ENCODE measurements at places on chromosomes 5 and 9. TPM values are rescaled to one million over a fixed set of nuclear protein-coding genes. Genes with fewer than 3 reads are reported as not detected.
A peak's percentile ranks its signal among the peaks of the same experiment; 100 is the strongest.

The EXD3 gene
- total RNA-seq = 10.6 TPM

- DNase-seq = peak; percentile 70
Observed at GRCh38 chr5:38598994-38599617, 42.7 kb upstream of the LIFR start.

- no peak for DNase-seq
Observed at GRCh38 chr9:35731415-35732184, 395 bp downstream of the TLN1 start.

GRCh38 chr5:80141681-80142080 is 106.5 kb downstream of the THBS4 start:
- no peak for DNase-seq

The NR2F1 gene
- 23.5 TPM for total RNA-seq

The PCDH12 gene
- total RNA-seq = 0.15 TPM

The PTPRD gene
- not detected for total RNA-seq

DNA sequence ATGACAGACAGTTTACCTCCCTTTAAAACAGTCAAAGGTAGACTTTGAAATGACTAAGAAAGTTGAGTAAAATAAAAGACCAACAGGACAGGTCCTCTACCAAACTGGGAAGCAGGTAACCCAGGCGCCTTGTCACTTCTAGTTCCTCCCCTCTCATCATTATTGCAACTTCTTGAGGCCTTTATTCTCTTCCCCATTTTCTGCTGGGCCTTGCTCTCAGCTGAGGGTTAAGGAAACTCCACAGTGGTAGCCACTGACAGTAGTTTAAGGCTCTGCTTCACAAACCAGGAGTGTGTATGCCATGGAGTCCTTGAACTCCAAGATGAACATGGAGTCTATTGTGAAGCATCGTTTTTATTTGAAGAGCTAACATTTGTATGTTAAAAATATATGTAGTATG is 36.9 kb upstream of the TCERG1 start:
- no peak for DNase-seq

DNA sequence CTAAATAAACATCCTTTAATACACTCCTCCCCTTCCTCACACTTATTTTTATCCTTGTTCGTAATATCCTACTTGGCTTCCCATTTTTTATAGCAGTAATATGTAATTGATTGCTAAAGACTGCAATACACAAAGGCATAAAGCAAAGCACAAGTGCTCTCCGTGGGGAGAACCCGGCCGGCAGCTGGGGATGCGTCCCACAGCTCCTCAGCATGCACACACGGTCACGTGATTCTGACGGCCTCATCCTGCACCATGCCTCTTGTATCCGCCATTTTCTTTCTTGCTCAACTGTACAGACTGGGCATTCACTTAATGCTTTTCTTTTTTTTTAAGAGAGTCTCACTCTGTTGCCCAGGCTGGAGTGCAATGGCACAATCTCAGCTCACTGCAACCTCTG is 2.8 kb downstream of the BRD3OS start:
- no peak for DNase-seq

- no peak for DNase-seq
Observed at GRCh38 chr5:159121061-159121460, 21.3 kb upstream of the EBF1 start.

DNA sequence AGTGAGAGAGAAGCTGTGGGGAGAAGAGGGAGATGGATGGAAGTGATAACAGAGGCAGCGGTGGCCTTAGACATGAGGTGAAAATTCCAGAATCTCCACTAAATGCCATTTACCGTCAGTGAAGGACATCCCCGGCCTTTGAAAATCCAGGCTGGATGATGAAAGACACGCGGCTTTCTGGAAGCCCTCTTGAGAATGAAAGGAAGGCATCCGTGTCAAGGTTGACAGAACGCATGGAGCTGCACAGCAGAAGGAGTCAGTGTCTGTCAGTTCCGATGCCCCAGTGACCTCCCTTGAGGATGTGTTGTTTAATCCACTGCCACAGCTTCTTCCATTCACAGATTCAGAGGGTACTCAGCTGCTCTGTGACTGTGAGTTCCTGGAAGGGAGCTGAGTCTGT is 114.9 kb downstream of the ICE1 start:
- DNase-seq = no peak

The HK3 gene
- not detected for total RNA-seq

DNA sequence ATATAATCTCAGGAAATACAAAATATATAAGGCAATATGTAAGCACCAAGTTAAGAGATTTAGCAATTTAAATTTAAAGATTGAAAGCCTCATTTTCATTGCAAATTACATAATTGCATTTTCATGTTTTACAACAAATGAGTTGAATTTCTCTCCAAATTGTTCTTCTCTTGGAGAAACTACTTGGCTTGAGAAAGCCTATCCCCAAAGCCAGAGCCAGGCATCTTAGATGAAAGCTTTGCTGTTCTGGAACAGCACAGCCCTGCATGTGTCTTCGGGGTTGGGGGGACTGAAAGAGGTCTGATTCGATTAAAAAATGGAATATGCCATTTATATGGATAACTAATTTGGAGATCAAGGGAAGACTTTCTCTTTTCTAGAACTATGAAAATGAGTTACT is 212.0 kb downstream of the PARP8 start:
- DNase-seq = no peak

DNA sequence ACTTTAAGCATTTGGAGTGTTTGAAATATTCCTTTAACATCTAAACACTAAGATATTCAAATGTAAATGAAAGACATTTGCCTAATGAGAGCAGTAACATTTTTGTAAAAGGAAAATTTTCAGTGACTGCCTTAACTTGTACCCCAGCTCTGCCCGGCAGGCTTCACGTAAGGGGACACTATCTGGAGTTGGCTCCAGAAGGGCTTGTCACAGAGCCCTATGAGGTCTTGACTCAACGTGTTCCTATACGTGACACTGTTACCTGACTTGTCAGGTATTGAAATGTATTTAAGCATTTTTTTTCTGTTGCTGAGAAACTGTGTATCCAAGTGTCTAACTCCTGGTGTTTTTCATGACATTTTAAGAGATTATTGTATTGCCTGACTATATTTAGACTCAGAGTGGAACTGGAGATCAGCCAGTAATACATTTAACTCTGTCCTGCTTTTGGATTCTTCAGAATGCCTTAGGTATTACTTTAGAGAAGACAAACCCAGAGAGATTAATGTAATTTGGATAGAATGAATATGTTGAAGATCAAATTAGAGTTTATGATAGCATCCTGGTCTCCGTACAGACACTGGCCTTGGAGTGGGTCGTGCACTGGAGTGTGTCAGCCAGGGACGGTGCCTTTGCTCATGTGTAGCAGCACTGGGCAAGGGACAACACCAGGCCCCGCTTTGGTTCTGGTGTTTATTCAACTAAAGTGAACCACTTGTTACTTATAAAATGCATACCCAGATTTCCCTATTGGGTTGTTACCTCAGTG is 34.6 kb upstream of the PHF2 start:
- no peak for DNase-seq

- no peak for DNase-seq
Observed at GRCh38 chr9:107390778-107391177, 98.8 kb downstream of the KLF4 start.

The MCIDAS gene
- not detected for total RNA-seq

- DNase-seq = no peak
Observed at GRCh38 chr5:74787424-74787823, 20.4 kb downstream of the NSA2 start.

- DNase-seq = no peak
Observed at GRCh38 chr5:157030692-157031091, 28.2 kb downstream of the HAVCR1 start.

DNA sequence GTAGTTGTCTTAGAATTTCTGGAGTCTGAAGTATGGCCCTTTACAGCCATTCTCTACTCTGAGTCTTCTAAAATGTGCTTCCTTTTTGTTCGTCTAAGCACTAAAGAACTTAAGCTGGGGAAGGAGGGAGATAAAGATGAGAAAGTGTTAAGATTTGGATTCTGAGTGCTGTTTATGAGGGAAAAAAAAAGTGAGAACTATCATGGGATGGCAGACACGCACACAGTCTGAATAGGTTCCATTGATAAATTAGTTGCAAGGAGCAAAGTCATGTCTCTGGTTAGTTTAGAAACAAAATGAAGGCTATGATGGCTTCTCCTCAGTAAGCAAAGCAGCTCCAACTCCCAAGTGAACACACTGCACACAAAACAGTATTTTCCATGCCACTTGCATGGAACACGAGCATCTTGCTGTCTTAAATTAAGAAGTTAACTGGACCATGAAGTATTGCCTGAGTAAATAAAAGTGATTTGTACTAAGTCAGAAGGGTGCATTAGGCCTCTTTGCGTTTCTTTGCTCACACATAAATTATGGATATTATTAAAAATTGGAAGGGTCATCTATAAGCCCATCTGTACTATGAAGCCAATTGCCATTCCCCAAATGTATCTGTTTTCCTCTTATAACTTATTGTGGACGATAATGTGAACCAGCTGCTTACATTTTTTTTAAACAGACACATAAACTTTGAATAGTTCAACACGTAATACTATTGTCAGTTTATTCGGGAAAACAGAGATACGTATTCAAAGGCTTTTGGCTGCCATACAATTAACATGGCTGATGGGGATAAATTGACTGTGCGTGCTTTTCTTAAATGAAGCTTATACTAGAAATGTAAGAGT is 199.3 kb downstream of the SGCD start:
- DNase-seq = no peak

DNA sequence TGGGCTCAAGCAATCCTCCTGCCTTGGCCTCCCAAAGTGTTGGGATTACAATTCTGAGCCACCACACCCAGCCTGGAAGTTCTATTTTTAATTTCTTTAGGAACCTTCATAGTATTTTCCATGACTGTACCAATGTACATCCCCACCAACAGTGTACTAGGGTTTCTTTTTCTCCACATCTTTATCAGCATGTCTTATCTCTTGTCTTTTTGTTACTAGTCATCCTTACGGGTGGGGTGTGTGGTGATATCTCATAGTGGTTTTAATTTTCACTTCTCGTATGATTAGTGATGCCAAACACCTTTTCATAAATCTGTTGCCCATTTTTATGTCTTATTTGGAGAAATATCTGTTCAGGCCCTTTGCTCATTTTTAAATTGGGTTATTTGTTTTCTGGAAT is 123.0 kb upstream of the MEF2C start:
- no peak for DNase-seq

The SHISAL2B gene
- not detected for total RNA-seq

GRCh38 chr5:55601204-55601618 is 66.4 kb upstream of the PLPP1 start:
- DNase-seq = peak; percentile 93

GRCh38 chr9:12993466-12993865 is 218.6 kb downstream of the LURAP1L start:
- DNase-seq = no peak

DNA sequence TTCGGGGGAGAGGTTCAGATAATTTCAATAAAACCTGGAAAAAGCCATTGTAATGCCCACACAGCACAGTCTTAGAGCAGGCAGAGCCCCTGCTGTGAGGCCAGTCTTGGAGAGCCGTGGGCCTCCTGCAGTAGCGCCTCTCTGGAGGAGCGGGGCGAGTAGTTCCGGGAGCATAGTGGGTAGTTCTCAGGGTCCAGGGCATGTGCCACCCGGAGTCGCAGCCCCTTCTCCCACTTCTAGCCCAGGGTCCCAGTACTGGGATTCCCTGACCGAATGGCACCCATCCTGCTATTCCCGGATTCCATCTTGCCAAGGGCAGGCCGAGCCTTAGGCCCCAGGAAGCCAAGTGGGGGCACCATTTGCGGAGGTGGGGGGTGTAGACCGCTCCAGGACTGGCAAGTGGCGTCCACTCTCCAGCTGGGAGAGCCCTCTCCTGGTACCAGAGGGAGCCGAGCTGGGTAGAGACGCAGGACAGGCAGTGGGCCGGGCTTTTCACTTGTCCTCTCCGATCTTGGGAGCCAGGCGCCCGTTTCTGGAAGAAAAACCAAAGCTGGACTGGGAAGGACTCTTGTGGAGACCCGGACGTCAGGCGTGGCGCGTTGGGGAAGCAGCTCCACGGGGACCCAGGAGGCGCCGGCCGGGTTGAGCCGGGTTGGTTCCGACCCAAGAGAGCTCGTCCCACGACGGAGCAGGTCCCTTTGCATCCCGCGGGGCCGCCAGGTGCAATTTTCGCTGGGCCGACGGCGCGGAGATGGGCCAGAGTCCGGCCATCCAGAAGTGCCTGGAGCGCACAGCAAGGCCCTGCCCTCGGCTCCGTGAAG is 12.1 kb downstream of the PROP1 start:
- DNase-seq = no peak

- no peak for DNase-seq
Observed at GRCh38 chr9:14535161-14535955, 157.9 kb downstream of the ZDHHC21 start.

GRCh38 chr9:89678396-89679015 is 73.7 kb downstream of the GADD45G start:
- no peak for DNase-seq

DNA sequence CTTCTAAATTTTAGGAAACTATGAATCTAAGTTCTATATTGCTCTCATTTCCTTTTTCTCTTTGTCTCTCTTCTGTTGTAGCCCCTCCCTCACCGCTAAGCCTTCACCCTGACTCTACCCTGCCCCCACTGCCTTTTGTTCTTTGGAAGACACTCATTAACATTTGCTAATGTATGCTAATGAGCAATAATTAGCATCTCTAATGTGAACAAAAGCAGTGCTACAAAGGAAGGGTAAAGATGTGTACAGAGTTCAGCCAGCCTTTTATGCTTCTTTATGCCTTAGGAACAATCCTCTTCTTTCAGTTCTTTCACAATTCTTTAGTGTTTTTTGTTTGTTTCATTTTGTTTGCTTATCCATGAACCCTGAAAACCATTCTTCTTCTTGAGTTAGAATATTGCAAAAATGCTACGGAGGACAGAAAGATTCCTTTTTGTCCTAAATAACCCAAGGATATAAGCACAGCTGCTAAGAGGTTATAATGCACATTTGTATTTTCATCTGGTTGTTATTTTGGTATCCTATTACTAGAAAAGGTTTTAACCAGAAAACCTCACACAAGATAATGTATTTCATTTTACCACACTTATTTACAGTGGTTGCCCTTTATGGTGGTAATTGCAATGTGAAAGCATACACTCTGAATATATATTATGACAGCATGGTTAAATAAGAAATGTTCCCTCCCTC is 159.3 kb downstream of the TMC1 start:
- no peak for DNase-seq

DNA sequence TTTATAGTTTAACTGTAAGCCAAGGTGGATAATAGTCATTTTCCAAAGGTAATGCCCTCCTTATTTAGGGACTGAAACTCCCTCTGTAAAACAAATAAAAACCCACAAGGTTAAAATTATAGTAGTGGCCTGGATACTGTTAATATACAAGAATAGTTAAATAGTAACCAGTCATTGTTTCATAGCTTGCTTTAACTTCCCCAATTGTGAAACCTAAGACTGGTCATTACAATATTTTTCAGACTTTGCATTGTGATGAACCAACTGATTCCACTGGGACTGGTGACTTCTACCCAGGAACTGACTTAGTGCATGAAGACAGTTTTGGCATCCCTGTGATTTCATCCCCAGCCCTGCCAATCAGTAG is 162.6 kb downstream of the SMC2 start:
- DNase-seq = no peak

DNA sequence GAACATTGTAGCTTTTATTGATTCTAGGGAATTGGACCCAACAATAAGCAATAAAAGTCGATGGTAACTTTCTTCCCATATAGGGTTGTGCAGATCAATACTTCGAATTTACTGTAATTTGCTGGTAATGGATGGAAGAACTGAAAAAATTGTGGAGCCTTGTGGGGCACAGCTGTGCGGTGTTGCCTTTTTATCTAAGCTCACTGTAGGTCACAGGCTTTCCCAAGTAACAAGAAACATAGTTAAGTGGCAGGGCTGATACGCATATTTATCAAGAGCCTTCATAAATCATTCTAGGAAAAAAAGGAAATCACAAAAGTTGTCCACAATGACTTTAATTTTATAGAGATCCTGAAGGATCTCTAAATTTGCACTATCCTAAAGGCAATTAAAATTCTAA is 292.9 kb downstream of the MAST4 start:
- no peak for DNase-seq

Measured in HFFc6 (cell line).